Caco-2 (cell line): ENCODE measurements at places on chromosomes 13 and 19. TPM values are rescaled to one million over a fixed set of nuclear protein-coding genes. Genes with fewer than 3 reads are reported as not detected.

MYO1F gene
- total RNA-seq: 0.23 and 0.25 TPM in 2 replicates

OR1M1 gene
- total RNA-seq: not detected in 2 replicates

STARD13 gene
- 9.1 and 12.9 TPM in 2 replicates for total RNA-seq

DNA sequence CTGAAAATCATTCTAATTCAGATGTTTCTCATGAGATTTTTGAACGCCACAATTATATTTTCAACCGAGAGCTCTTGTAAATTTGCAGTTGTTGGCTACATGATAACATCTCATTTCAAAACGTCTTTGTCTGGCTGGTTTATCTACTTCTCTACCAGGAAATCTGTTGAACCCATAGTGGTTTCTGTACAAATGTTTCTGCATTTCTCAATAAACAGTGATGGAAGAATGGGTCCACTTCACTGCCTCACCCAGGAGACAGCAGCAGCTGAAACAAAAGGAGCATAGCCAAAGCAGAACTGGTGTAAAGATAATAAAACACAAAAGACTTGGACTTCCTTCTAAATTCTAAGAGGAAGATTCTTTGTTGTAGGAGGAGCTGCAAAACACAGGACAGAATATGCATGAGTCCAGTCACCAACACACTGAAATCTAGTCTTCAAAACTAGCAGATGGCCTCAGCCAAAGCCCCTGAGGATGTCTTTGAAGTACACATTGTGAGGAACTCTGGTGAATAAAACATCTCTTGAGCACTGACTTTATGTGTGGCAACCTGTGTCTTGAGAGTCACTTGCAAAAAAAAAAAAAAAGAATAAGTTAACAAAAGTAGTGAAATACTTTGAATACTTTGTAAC lies 68.6 kb upstream of the FGF14 start:
- no peak overlapping the region for H3K27ac ChIP-seq
- no peaks in the 10 kb centered on the region for H3K4me1 ChIP-seq
- DNase-seq: no peak
- H3K27me3 ChIP-seq: no peaks in the 10 kb centered on the region

- no peaks in the 10 kb centered on the region for H3K27me3 ChIP-seq
- H3K4me3 ChIP-seq: no peak overlapping the region
- no peak overlapping the region for H3K27ac ChIP-seq
- H3K36me3 ChIP-seq: no peaks in the 10 kb centered on the region
Measured at GRCh38 chr19:5772416-5772815, 12.1 kb downstream of the PRR22 start.

DNA sequence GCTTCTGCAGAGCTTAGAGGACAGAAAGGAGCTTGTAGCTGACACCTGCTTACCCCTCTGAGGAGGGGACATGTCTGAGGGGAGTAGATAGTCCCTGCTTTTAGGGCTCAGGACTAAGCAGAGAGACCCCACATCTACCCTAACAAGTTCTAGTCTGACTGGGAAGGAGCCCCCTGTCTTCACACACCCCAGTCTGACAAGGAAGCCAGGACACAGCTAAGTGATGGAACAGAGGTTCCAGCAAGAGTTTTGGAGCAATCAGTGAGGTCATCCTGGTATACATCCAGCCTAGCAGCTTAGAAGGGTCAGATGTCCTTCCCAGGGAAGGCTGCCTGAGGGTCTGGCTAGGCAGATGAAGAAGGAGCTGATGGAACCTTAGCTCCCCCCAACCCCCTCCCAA lies 15.0 kb downstream of the PAF1 start:
- DNase-seq: no peak
- no peak overlapping the region for H3K4me3 ChIP-seq
- peaks cover 15% of the 10 kb centered on the region for H3K36me3 ChIP-seq
- no peaks in the 10 kb centered on the region for H3K27me3 ChIP-seq

DNA sequence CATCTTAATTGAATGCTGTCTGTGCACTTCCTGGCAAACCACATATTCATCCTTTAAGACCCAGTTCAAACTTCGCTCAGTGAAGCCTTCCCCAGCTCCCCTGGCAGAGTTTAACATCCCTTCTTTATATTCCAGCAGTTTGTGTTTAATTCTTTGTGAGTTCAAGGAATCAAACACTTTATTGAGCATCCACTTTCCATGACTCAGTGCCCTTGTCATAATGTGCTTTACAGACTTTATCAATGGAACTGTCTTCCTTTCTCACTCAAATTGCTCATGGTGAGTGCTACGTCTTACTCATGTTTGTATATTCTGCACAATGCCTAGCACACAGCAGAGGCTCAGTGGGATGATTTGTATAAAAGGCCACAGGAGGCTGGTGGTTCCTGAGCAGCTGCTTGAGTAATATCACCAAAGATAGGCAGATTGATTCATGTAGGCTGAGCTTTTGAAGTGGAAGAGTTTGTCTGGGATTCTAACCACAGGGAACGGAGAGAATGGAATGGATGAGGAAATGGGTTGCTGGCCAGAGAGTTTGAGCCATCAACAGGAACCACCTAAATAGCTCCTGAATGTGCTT lies 44.2 kb downstream of the SERTM1 start:
- H3K4me3 ChIP-seq: no peak overlapping the region
- H3K4me1 ChIP-seq: no peaks in the 10 kb centered on the region
- no peaks in the 10 kb centered on the region for H3K36me3 ChIP-seq

DENND1C gene
- 3.5 and 4.4 TPM in 2 replicates for total RNA-seq

- no peaks in the 10 kb centered on the region for H3K36me3 ChIP-seq
- no peaks in the 10 kb centered on the region for H3K27me3 ChIP-seq
- H3K4me3 ChIP-seq: peak overlapping the region; percentile 84
- H3K4me1 ChIP-seq: peaks cover 15% of the 10 kb centered on the region
Measured at GRCh38 chr13:77325371-77325980, 1.4 kb downstream of the MYCBP2 start.

GRCh38 chr13:72151241-72151640 lies 284.2 kb upstream of the DACH1 start:
- H3K27me3 ChIP-seq: no peaks in the 10 kb centered on the region
- H3K4me3 ChIP-seq: no peak overlapping the region
- DNase-seq: no peak
- H3K4me1 ChIP-seq: no peaks in the 10 kb centered on the region
- no peaks in the 10 kb centered on the region for H3K36me3 ChIP-seq
- no peak overlapping the region for H3K27ac ChIP-seq

DNA sequence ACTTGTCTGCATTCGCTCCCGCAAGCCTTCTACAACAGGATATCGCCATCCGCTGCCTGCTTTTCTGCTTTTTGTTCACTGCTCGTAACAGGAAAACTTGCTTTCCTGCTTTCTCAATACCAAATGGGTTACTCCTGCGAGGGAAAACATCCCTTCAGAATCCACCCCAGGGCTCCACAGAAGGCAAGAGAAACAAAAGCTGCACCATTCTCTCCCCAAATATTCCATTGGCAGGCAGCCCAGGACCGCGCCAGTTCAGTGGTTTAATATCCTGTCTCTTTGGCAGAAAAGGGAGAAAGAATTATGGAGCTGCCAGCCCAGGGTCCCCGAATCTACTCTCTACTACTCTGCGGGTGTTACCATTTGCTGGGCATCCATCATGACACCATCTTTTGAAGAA lies 84.7 kb upstream of the DOCK9 start:
- no peak overlapping the region for H3K27ac ChIP-seq
- H3K36me3 ChIP-seq: peaks cover 2% of the 10 kb centered on the region
- H3K4me3 ChIP-seq: no peak overlapping the region
- no peak for DNase-seq
- H3K4me1 ChIP-seq: peaks cover 61% of the 10 kb centered on the region
- H3K27me3 ChIP-seq: no peaks in the 10 kb centered on the region
